NCI-H1092 (cell line): ENCODE measurements at places on chromosomes 16 and 17.
A peak's percentile ranks its signal among the peaks of the same experiment; 100 is the strongest.

DNA sequence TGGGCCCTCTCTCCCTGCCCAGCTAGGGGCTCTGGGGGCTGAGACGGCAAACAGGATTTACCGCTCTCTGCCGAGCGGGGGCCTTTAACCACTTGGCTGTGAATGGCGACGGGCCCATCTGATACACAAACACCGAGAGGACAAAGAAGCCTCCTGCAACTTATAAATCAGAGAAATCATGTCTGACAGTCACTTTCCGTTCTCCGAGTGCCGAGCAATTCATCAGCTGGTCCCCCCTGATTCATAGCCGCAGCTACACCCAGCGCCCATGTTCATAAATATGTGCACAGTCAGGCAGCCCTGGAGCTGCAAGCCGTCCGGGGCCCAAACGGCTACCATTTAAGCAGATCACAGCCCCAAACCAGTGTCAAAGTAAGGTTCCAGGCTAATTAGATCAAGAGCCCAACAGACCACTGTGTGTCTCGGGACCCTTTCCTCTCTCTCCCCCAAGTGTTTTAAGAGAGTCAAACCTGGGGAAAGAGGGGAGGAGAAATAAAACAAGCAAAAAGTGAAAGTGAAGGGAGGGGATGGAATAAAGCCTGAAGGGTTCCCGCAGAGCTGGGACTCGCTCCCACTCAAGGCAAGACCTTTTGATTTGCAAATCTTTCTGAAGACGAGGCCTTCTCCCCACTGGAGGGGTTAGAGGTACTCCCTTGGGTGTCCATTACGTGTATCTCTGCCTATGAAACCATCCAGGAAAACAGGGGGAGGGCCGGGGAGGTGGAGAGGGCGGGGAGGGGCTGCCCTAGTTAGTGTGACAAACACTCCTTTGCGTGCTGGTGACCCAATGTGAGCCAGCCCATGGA, 154.7 kb downstream of the C16orf78 start:
- no peak for DNase-seq

GRCh38 chr17:57939797-57940196, 15.4 kb downstream of the CUEDC1 start:
- peak; percentile 58 for DNase-seq

GRCh38 chr16:69463876-69464275, 39.5 kb downstream of the CYB5B start:
- DNase-seq = no peak

DNA sequence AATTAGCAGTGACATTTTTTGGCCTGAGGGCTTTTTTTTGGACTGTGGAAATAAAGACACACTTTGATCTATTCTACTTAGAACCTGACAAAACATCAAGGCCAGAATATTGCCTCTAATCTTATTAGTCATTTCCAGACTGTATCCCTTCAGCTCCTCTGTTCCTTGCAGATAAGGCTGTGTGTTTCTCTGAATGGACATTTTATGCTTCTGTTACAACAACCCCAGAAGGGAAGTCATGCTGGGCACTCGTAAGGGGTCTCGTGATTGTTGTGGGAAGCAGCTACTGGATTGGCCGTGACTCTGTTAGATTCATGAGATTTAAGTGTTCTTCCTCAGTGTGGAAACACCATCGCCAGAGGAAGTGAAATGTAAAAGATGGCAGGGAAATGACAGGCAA, 31.6 kb upstream of the HS3ST2 start:
- no peak for DNase-seq

DNA sequence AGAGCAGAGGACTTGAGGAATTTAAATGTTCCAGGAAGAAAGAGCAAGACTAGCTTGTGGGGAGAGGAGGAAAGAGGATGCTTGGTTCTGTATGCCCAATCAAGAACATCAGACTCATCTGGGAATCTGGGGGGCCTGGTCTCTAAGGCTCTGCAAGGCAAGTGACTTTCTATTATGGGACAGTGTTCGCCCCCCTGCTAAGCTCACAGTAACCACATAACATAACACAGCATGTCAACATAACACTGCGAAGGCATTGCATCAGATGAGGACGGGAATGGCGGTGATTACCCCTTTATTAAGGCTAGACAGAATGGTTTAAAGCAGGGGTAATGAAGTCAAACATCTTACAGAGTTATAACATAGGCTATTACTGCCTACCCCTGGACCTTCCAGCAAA, 176.6 kb upstream of the IRX6 start:
- DNase-seq = no peak

GRCh38 chr16:17301184-17301583, 169.6 kb downstream of the XYLT1 start:
- DNase-seq = no peak

- no peak for DNase-seq
Measured at GRCh38 chr16:6317934-6318333, 1014.7 kb upstream of the RBFOX1 start.

- DNase-seq = no peak
Measured at GRCh38 chr16:878072-878784, 77.7 kb upstream of the GNG13 start.

GRCh38 chr16:19718624-19718965, 524 bp downstream of the IQCK start:
- DNase-seq = no peak

- no peak for DNase-seq
Measured at GRCh38 chr16:3546986-3547682, 30.1 kb downstream of the NLRC3 start.

GRCh38 chr16:4330277-4330874, 14.5 kb downstream of the GLIS2 start:
- peak; percentile 5 for DNase-seq

DNA sequence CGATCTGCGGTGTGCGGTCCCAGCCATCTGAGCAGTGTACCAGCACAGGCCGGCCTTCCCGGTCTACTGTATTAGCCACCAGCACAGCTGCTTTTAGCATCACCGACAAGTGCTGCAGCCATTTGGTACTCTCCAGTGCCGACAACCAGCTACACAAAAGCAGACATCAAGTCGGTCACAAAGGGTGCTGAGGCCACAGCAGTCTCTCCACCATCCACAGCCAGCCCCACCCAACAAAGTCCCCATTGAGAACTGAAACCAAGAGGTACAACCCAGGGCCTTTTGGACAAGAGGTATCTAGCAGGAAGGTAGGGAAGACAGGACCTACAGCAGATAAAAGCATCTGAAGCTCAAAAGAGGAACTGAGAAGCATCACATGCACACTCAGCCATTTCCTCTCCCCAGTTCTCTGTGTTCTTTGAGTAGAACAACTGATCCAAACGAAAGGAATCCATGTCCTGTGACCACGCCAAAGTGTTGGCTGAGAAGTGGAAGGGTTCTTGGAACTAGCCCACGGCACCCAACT, 9.5 kb downstream of the MTMR4 start:
- no peak for DNase-seq

GRCh38 chr16:15621889-15622288, 21.1 kb downstream of the MARF1 start:
- DNase-seq = no peak

DNA sequence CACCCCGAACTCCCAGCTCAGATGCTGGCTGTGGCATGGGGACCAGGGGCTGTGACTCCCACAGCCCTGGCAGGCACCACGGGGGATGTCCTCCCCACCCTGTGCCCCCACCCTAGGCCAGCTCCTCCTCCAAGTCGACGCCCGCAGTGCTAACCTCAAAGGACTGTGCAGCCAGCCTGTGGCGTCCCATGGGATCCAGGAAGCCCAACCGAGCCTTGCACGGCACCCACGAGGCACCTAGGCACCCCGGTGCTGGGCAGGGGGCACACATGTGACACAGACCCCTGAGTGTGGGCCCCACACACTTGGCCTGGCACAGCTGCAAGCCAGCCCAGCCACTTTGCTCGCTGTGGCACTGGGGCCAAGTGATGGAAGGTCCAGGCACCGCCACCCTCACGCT, 3.9 kb downstream of the GCGR start:
- DNase-seq = no peak

- no peak for DNase-seq
Measured at GRCh38 chr16:11138022-11138768, 117.8 kb downstream of the SOCS1 start.

DNA sequence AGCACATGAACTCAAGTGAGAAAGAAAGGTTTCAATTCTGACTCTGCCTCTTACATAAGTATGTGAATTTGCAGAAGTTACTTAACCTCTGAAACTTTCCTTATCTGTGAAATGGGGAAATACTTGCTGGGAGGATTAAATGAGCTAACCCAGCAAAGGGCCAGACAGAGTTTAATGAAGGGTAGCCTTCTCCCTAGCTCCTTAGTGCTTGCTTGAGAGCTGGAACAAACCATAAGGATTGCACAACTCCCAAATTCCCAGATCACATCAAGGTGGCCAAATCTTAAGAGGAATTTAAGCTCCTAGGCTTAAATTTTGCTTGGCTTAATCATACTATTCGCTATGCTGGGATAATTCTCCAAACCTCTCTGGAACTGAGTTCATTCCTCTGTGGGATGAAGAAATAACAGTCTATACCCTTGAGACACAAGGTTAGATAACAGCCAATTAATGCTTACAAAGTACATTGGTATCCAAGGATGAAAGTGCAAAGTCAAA, 11.8 kb upstream of the WSB1 start:
- no peak for DNase-seq

- no peak for DNase-seq
Measured at GRCh38 chr16:50024207-50024606, 818 bp upstream of the CNEP1R1 start.

GRCh38 chr16:29984137-29984763, 10.6 kb downstream of the TAOK2 start:
- DNase-seq = no peak

DNA sequence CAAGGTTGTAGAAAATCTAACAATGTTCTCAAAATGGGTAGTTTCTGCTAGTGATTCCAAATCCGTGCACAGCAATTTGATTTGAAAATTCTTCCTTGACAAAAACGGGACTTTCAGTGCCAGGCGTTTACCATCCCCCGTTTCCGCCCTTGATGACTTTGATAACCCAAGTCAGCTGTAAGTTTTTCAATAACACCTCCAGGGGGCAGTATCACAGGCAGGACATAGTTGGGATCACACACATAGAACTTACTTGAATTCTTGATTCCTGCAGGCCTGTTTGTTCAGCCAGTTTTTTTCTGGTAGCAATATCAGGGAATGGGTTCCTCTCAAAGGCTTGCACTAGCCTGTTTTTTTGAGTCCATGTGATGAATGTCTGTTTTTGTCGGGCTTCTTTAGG, 5.6 kb downstream of the DUXB start:
- no peak for DNase-seq

DNA sequence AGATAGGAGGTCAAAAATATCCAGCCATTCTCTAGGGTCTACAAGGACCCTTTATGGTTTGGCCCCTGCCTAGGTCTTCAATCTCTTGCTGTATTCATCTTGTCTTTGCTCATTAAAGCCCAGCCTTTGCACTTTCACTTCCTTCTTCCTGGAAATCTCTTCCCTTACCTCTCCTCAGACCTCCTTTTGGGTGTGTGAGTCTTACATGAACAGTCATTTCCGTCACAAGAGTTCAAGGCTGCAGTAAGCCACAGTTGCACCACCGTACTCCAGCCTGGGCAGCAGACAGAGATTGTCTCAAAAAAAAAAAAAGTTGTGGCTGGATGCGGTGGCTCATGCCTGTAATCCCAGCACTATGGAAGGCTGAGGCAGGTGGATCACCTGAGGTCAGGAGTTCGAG, 6.0 kb upstream of the ATP1B2 start:
- no peak for DNase-seq

GRCh38 chr16:55048745-55049144, 118.1 kb downstream of the IRX5 start:
- no peak for DNase-seq

DNA sequence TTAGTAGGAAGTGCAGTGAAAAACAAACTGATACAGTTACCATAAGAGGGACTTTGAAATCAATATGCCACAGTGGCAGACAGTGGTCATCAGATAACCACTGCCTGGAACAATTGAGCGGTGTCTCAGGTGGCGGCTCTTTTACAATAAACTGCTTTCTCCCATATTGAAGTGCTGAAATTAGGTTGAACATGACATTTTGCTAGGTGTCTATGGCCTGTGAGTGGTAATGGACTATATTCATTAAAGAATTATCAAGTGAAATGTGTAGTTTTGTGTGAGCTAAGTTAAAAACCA, 214.7 kb downstream of the RPTOR start:
- DNase-seq = no peak

GRCh38 chr16:4913130-4913773, 23.7 kb downstream of the PPL start:
- no peak for DNase-seq

GRCh38 chr17:45091778-45092425, 30.8 kb downstream of the NMT1 start:
- no peak for DNase-seq

- no peak for DNase-seq
Measured at GRCh38 chr16:77090062-77090461, 100.9 kb upstream of the MON1B start.

GRCh38 chr17:36928471-36929345, 8.6 kb upstream of the LHX1 start:
- no peak for DNase-seq

GRCh38 chr17:83173914-83174361, 94.5 kb downstream of the METRNL start:
- no peak for DNase-seq

- DNase-seq = no peak
Measured at GRCh38 chr17:66779237-66779606, 55.7 kb upstream of the CACNG5 start.

GRCh38 chr16:14420721-14421488, 209.2 kb downstream of the PARN start:
- no peak for DNase-seq

DNA sequence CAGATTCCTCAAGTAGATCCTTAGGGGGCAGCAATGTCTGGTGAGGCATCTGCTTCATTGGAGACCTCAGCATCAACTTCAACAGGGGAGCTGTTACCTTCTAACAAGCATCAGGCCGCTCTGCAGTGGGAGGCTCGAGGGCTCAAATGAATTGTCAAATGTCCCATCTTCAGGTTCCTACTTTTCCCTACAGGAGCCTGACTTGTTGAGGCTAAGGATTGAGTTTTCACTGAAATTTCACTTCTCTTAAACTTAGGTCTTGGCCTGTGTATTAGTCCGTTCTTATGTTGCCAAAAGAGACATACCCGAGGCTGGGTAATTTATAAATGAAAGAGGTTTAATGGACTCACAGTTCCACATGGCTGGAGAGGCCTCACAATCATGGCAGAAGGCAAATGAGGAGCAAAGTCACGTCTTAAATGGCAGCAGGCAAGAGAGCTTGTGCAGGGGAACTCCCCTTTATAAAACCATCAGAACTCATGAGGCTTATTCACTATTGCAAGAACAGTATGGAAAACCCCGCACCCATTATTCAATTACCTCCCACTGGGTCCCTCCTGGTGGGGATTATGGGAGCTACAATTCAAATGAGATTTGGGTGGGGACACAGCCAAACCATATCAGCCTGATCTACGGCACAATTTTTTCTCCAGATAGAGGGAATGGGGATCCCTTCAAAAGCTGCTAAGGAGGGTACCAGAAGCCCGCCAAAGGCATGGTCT, 5.1 kb upstream of the CD300LD start:
- DNase-seq = no peak

- DNase-seq = no peak
Measured at GRCh38 chr16:19875900-19876299, 8.7 kb downstream of the GPRC5B start.

DNA sequence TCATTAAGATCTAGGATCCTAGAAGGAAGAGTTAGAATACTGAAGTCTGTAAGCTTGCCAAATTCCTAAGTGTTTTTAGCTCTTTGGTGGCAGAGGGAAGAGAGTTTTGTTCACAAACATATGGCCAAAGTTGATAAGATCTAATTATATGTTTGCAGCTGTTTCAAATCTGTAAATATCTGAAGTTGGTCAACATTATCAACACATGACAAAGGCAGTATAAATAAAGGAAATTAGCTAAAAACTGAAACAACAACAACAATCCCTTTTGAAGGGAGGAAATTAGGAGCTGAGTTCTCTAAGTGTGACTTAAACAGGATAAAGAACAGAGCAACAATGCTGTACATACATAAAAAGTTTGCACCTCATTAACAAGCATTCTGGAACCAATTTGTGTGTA, 208.7 kb downstream of the KCNJ2 start:
- no peak for DNase-seq
